ENCODE measurements at places on chromosomes 5 and 9. TPM values are rescaled to one million over a fixed set of nuclear protein-coding genes. Genes with fewer than 3 reads are reported as not detected.

DNA sequence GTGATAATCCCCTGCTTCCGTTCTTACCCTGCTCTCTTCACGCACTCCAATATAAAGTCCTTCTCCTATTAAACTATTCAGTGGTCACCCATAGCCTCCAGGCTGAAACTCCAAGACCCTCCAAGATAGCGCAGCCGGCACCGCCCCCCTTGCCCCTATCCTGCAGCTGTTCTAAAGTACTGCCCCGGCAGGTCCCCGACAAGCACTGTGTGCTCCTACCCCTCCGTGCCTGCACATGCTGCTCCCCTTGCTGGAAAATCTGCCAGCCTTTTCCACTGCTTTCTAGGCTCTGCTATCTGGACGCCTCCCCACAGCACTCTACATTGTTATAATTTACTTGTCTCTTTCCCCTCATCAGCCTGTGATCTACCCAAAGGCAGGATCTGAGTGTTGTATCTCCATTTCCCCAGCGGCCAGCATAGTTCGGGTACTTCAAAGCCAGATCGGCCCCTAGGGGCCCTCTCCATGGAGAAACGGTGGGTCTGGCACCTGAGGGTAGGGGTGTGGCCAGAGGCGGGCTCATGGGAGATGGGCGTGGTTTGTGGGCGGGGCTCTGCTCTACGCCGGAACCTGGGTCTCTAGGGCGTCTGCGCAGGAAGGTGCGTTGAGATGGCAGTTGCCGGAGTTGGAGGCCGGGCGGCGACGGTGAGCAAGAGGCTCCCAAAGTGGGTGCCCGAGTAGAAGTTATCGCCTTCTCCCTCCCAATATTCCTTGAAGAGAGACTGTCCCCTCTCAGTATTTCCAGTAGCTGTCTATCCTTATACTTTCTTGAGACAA is 83.5 kb upstream of the RUSC2 start:
- peaks cover 16% of the 10 kb centered on the region for H3K27me3 ChIP-seq
- no peak overlapping the region for H3K27ac ChIP-seq
- no peaks in the 10 kb centered on the region for H3K4me1 ChIP-seq
- H3K4me3 ChIP-seq, result no peak overlapping the region

GRCh38 chr5:126383246-126383645 is 40.0 kb upstream of the GRAMD2B start:
- H3K36me3 ChIP-seq, result no peaks in the 10 kb centered on the region
- H3K4me1 ChIP-seq, result no peaks in the 10 kb centered on the region
- no peak overlapping the region for H3K27ac ChIP-seq
- H3K27me3 ChIP-seq, result no peaks in the 10 kb centered on the region

DNA sequence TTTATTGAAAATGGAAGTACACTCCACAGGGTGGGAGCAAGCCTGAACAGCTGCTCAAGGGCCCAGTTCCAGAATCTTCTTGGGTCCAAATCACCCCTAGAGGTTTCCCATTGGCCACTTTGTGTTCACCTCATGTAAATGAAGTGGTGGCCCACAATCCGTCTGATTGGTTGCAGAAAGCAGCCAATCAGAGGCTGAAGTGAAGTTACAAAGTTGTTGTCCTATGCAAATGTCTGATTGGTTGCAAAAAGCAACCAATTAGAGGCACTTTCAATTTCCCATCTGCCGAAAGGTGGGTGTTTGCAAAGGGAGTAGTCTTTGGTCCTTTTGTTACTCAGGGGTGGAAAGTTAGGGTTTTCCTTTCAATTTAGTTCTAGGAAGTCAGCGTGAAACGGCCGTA is 8.8 kb downstream of the TMEM171 start:
- H3K27me3 ChIP-seq, result peaks cover 54% of the 10 kb centered on the region
- peaks cover 2% of the 10 kb centered on the region for H3K4me1 ChIP-seq
- no peaks in the 10 kb centered on the region for H3K36me3 ChIP-seq
- no peak overlapping the region for H3K27ac ChIP-seq
- DNase-seq, result no peak

SLF1 gene
- total RNA-seq, result 11.5 TPM

EGR1 gene
- total RNA-seq, result 46.0 TPM

All from activated CD8-positive, alpha-beta T cell treated with anti-CD3 and anti-CD28 coated beads for 36 hours (primary cell).